ENCODE measurements at places on chromosomes 6 and 20.

DNA sequence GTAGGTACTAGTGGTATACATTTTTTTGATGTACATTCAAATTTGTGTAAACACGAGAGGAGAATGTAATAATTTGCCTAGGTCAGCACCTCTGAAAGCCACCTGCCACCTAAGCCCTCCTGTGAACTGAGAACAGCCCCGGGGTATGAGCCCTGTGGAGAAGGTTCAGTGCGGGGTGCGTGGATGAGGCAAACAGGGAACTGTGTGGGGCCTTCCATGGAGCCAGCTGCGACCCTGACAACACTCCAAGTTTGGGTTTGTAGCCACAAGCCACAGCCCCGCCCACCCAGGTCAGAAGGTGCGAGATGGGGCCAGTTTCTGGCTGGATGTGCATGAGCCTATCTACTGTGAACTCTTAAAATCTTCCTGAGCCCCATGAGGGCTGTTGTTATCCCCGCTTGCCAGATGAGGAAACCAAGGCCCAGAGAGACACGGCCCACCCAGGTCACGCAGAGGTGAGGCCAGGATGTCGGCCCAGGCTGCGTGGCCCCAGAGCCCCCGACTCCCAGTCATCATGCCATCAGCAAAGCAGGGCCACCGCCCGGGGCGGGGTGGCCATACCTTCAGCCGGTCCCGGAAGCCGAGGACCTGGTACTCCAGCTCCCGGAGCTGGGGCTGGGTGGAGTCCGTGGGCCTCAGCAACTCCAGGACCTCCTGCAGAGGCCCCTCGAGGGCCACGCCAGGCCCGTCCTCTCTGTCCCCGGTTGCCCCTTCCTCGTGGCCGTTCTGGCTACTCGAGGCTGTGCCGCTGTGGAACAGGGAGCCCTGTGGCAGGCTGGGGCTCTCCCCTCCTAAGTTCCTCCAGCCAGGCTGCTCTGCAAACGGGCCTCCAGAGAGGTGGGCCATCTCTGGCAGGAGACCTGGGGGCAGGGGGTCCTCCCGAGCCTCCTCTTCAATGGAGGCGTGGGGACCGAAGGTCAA, 89.6 kb downstream of the RIPOR3 start:
- DNase-seq: no peak

DNA sequence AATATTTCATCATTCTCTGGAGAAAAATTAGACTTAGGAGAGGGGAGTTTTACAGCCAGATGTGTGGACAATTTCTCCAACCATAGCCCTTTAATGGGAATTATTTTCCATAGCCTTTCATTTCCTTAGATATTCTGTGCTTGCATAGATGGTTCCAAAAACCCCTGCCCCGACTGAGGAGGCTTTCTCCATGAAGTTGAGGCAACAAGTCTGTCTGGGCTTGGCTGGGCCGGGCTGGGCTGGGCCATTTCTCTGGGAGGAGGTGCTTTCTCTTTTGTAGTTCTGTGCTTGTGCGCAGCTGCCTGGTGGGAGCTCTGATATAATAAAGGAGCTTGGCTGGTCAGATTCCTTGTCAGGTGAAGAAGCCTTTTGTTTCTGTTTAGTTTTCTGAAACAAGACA, 71.4 kb downstream of the SOBP start:
- no peak for DNase-seq

DNA sequence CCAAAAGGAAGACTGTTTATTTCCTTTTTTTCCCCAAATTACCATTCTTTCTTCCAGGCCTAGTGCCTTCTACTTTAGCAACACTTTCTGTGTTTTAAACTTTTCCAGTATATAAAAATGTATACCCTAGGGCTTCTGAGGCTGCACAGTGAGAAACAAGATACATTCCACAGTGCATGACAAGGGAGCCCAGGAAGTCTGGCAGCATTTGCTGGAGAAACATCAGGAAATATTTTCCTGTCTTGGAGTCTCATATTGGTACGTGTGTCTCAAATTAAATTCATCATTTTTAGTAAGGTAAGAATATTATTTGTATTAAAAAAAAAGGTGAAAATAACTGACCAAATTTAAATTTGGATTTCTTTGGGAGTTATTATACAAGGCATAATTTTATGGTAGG, 662.6 kb downstream of the RFPL4B start:
- no peak for DNase-seq

- no peak for DNase-seq
Measured at GRCh38 chr6:85756982-85757381, 114.3 kb upstream of the SYNCRIP start.

GRCh38 chr20:51807720-51808250, 5.5 kb upstream of the SALL4 start:
- no peak for DNase-seq

DNA sequence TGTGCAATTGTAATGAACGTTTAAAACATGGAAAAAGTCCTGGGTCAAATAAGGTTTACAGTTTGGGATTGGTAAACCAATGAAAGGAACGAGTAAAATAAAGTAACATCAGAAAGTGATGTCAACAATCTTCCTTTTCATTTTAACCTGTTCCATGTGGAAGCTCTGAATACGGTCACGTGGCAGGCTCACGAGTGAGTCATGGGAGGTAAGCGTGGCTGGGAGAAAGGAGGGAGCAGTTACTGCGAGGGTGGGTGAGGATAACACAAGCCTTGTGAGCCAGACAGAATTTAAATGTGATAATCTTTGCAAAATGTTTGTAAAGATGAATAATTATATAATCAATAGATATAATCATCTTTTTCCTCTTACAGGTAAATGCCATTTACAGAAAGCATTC, 171.3 kb upstream of the HDAC2 start:
- no peak for DNase-seq

Measured in activated CD8-positive, alpha-beta memory T cell treated with anti-CD3 and anti-CD28 coated beads for 48 hours (primary cell).